ENCODE measurements at places on chromosomes 7 and 10. TPM values are rescaled to one million over a fixed set of nuclear protein-coding genes. Genes with fewer than 3 reads are reported as not detected.

GSDME gene
- 4.1 TPM for total RNA-seq

FKBP9 gene
- 0.51 TPM for total RNA-seq

CYTH3 gene
- 3.6 TPM for total RNA-seq

GRIFIN gene
- total RNA-seq: not detected

Measured in activated B cell treated with CpG ODN at 0.5 μM for 24 hours (primary cell).